ENCODE measurements at places on chromosomes 5 and 9.

GRCh38 chr9:76463211-76463610, 4.2 kb downstream of the GCNT1 start:
- no peak for DNase-seq

GRCh38 chr9:134605966-134606357, 35.6 kb upstream of the COL5A1 start:
- no peak for DNase-seq

DNA sequence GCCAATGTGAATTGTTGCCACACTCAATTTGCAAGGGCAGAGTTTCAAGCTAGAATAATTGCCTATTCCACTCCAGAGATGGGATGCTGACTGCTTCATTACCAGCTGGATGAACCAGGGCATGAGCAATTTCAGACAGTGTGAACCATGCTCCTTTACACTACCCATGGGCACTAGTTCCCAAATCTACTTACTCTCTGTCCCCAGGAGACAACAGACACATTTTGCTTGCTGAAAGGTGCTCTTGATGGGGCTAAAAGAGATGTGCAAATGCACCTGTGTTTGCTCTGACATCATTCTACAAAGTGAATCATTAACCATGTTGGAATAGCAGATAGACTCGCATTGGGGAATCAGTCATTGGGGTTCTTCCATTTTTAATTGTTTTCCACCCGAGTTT, 522.3 kb upstream of the NUDT12 start:
- DNase-seq, result no peak

DNA sequence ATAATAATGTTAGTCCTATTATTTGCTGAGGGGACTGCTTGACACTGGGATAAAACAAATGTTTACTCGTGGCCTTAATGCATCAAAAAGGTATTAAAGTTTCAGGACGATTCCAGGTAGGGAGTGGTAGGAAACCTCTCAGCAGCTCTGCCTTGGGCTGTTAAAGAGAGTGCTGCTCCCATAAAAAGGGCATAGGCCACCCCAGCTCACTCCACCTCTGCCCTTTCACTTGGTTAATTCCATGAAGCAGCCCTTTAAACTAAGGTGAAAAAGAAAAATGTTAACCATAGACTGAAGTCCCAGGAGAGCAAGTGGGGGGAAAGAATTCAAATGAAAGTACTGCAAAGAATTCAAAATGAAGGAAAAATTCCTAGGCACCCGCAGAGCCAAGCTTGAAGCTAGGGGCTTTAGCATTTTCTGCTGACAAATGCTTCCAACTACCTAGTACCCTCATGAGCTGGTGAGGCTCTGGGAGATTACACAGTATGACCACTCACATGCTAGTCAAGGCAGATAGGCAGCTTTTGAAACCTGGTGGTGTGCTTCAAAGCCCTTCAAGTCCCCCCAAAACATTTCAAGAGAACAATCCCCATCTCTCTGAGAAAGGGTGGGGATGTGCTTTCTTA, 8.5 kb downstream of the KLF9 start:
- DNase-seq, result no peak

DNA sequence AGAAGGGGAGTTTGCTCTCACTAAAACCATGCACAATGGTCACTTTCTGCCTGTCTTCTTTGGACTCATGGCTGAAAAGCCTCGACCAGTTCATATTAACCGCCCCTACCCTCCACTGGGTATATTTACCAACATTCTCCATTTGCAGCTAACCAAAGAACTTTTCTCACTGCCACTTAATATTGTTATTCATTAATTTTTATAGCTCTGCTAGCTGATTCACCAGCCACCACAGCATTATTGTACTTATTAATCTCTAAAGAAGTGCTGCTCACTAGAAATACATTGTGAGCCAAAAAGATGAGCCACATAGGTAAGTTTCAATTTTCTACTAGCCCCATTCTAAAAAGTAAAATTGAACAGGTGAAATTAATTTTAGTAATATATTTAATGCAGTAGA, 33.4 kb upstream of the SMIM32 start:
- DNase-seq, result no peak

DNA sequence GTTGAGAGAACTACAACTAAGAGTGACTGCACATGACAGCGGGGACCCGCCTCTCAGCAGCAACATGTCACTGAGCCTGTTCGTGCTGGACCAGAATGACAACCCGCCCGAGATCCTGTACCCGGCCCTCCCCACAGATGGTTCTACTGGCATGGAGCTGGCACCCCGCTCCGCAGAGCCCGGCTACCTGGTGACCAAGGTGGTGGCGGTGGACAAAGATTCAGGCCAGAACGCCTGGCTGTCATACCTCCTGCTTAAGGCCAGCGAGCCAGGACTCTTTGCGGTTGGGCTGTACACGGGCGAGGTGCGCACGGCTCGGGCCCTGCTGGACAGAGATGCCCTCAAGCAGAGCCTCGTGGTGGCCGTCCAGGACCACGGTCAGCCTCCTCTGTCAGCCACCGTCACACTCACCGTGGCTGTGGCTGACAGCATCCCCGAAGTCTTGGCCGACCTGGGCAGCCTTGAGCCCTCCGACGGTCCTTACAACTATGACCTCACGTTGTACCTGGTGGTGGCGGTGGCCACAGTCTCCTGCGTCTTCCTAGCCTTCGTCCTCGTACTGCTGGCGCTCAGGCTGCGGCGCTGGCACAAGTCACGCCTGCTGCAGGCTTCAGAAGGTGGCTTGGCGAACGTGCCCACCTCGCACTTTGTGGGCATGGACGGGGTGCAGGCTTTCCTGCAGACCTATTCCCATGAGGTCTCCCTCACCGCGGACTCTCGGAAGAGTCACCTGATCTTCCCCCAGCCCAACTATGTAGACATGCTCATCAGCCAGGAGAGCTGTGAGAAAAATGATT, 2.1 kb downstream of the PCDHGA7 start:
- DNase-seq, result no peak

- DNase-seq, result no peak
Measured at GRCh38 chr9:137217276-137218211, 4.5 kb downstream of the RNF208 start.

DNA sequence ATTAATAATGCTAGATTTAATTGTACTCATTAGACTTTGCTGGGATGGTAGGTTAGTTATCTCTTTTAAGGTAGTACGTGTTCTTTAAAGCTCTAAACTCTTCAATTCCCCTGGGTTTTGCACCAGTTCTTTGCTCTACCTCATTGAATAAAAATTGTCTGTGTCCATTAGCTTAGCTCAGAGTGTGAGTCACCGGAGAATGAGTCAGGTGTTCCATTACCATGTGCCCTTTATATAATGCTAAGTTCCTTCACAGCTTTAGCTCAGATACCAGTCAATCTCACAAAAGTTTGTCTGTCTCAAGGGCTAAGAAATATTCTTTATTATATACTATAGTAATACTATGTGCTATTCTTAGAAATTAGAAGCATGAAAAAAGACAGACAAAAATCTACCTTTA, 339.4 kb downstream of the PRELID2 start:
- no peak for DNase-seq

DNA sequence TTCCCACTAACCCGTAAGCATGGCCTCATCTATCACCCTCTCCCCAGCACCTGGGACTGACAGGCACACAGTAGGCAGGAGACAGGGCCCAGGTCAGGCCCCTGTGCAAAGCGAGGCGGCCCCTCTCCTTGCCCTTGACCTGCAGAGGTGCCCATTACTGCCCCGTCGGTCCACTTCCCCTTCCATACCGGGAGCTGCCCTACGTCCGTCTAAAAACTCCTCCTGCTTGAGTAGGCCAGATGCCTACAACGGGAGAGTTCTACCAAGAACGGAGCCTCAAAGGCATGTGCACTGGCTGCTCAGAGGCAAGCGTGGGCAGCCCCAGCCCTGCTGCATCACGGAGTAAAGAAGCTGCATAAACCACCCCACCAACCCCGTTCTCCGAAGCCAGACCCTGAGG, 4.6 kb upstream of the DPH7 start:
- no peak for DNase-seq

GRCh38 chr5:74877624-74878304, 11.6 kb upstream of the FAM169A start:
- no peak for DNase-seq

DNA sequence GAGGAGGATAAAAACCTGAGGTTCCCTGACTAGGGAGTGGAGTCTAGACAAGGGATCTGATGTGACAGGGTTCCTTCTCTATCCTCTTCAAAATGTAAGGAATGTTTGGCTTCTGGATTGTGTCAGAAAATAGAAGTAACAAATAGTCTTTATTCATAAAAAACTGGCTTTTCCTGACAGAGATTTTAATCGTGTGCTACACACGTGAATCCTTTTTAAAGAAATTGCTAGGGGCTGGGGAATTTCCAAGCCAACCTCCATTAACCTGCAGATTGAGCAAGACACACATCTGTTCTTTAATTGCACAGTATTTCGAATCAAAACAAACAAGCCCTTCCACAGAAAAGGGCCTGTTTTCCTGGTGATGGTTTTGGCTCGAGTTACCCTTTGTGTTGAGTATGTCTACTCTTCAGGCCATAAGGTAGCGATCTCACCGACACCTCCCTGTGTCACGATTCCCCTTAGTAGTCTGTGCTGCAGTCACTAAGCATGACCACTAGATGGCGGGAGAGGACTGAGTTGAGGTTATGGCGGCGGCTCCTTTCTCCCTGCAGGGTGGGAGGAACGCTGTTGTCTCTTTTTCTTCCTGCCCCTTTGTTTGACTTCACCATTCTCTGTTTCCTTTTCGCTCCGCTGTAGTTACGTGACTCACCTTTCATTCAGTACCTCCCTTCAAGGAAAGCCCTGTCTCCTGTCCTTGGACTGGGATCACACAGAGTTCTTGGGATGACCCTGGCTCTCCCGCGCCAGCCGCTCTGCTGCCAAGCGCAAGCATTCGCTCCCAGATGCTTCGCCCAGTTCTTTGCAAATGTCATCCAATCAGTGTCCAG, 137.1 kb upstream of the SLC24A2 start:
- peak; percentile 46 for DNase-seq

DNA sequence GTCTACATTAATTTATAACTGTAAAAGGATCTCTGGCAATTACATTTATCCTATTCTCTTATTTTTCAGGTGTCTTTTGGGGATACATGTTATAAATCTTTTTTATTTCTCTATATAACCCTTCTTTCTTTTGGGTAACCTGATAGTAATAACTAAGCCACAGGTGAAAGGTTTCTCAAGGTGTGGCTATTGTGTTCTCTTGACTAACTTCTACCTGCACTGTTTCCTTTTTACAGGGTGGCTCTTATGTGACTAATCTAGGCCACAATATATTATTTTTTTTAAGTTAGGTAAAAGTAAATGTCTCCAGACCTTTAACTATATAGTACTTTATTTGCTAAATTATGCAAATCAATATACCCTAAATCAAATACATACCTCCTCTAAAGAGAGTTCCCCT, 193.2 kb downstream of the EFNA5 start:
- no peak for DNase-seq

GRCh38 chr5:126624534-126624933, 23.8 kb downstream of the PHAX start:
- no peak for DNase-seq

DNA sequence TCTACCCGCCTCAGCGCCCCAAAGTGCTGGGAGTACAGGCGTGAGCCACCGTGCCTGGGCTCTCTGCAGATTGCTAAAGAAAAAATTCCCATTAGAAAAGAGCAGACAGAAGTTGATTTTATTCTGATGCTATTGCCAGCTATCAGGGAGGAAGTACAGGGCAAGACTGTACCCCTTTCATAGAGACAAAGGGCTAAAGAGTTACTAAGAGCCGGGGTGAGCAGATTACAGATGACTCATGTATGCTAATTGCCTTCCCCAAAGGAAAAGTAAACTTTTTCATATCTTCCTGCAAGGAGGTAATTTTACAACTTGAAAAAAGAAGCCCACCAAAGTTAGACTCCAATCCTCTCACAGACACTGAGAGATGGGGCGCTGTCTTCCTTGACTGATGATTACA, 42.3 kb upstream of the MCTP1 start:
- DNase-seq, result no peak
